Stomach (tissue), 19 donors: ENCODE measurements at places on chromosomes 13 and 19.

DNA sequence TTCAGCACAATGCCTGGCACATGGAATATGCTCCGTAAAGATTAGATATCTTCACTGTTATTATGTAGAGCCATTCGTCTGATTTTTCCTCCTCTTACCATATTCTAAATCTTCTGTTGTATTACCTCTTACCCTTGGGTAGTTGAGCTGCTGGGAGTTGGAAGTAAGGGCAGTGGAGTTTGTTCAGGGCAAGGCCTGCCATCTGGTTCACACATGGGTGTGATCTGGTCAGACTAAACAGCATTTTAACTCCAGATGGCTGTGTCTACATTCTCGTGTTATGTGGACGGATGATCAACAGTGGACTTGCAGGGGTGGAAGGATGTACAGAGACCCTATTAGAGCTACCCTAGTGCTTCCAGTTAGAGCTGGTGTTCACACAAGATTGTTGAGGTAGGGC lies 164.9 kb downstream of the ZIC5 start:
- no peak overlapping the region for H3K4me3 ChIP-seq
- no peaks in the 10 kb centered on the region for H3K27me3 ChIP-seq
- H3K36me3 ChIP-seq, result no peaks in the 10 kb centered on the region
- DNase-seq, result no peak
- H3K27ac ChIP-seq, result no peak overlapping the region
- no peaks in the 10 kb centered on the region for H3K4me1 ChIP-seq

DNA sequence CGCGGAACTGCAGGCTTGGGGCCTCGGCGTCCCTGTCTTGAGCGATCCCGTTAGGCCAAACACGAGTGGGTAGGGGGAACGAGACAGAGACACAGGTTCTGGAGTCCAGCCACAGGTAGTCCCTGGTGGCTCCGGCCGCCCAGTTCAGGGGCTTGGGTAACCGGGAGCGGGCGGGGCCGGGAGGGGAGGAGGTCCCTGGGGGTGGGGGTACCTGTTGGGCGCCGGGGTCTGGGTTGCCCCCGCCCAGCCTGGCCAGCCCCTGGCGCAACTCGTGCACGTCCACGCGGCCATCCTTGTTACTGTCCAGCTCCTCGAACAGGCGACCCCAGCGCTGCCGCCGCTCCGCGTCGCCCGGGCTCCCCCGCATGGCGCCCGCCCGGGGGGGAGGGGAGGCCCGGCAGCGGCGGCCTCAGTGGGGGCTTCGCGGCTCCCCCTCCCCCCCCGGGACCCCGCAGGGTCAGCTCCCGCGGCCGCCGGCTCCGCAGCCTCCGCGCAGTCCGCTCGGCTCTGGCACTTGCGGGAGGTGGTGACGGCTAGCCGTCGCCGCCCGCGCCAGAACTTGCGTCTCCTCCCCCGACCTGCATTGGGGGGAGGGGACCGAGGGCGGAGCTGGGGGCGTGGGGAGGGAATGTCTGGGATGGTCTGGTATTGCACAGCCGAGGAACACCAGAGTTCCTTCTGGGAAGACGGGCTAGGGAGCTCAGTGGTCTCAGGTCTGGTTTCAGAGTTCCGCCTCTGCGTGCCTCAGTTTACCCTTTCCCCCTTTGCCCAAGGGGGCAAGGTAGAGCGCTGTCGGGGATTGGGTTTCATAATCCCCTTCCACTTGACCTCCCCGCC lies at the start of gene SLC25A23:
Gene SLC25A23 (minus strand): TSS at position 531 of the 837 bp plus-strand sequence. CDS start 164 bp downstream, at position 367.
- H3K36me3 ChIP-seq, result peaks cover 30% of the 10 kb centered on the region
- H3K4me3 ChIP-seq, result peak within 1 kb of the TSS; percentile 87
- no peaks in the 10 kb centered on the region for H3K27me3 ChIP-seq

DNA sequence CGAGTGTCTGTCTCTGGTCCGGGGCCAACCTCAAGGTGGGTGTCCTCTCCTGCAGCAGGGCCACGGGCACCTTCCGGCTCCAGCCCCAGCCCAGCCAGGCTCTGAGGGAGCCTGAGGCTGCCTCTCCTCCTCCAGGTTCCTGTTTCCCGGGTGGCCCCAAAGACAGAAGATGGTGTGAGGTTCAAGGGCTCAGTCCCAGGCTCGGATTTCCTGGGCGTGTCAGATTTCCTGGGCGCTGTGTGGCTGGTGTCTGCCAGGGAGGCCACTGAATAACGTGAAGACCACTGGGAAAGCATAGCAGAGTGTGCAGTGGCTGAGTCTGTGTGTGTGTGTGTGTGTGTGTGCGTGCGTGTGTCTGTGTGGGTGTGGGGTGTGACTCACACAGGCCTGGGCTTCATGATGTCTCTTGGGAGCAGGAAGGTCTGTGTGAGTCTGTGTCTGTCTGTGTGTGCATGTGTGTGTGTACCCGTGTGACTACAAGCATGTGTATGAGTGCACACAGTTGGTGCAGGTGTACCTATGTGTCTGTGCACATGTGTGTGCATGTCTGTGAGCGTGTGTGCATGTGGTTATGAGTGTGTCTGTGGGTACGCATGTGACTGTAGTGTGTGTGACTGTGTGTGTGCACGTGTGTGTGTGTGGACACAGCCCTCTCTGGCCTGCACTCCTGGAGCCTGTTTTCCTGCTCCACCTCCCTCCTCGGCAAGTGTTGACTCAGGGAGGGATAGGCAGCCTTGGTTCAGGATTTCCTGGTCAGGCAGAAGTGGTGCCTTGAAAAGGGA lies 28.3 kb downstream of the CEBPA start:
- no peak overlapping the region for H3K4me3 ChIP-seq
- peaks cover 4% of the 10 kb centered on the region for H3K27me3 ChIP-seq
- H3K4me1 ChIP-seq, result peaks cover 46% of the 10 kb centered on the region
- H3K36me3 ChIP-seq, result no peaks in the 10 kb centered on the region

DNA sequence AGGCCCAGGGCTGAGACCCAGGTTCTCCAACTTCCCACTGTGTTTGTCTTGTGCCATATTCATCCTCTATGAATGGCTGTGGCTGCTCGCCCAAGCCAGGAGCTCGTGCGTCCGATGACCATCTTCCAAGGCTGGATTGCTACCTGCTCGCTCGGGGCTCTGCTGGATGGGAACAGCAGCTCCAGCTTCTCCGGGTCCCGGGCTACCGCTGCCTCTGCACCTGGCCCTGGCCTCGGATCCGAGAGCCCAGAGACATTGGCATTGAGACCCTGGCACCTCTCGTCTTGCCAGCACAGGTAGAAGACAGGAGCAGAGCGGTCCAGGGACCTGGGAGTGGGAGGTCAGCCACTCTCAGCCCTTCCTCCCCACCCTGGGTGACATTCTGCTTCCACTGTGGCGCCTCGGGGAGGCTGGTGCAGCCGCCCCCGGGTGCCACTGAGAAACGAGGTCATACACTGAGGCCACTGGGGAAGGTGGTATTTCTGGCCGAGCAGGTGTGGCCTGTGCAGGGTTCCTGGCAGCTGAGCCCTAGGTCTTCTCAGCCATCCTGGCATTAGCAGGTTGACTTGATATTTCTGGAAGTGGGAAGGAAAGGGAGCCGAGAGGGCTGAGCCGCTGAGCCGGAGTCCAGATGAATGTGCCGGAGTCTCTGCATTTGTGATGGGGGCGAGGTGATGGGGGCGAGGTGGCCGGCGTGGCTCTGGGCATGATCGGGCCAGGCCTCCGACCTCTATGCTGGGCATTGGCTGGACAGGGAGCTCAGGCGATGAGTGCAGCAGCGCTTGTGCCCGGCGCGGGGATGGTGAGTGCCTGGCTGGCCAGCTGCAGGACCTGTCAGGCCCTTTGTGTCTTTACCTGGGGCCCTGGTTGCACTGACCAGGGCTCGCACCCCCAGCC lies 18.6 kb downstream of the NDUFB7 start:
- H3K4me1 ChIP-seq, result peaks cover 17% of the 10 kb centered on the region
- H3K4me3 ChIP-seq, result no peak overlapping the region
- H3K36me3 ChIP-seq, result peaks cover 29% of the 10 kb centered on the region

DNA sequence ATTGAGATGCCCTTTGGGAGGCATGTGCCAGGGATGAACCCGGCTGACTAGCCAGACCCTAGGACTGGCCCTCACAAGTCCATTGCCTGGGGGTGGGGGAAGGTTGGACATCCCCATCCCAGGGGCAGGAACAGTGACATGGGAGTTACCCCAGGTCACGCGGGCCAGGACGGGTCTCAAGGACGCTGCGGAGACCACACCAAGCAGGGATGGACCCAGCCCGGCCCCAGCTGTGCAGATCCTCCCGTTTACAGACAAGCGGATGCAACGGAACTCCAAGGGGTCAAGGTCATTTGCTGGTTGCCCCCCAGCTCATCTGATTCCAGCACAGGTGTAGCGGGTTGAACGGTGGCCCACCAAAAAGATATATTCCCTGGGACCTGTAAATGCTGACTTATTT lies 20.0 kb downstream of the F2RL3 start:
- H3K27me3 ChIP-seq, result peaks cover 14% of the 10 kb centered on the region
- H3K4me1 ChIP-seq, result no peaks in the 10 kb centered on the region
- no peak for DNase-seq
- H3K27ac ChIP-seq, result no peak overlapping the region

DNA sequence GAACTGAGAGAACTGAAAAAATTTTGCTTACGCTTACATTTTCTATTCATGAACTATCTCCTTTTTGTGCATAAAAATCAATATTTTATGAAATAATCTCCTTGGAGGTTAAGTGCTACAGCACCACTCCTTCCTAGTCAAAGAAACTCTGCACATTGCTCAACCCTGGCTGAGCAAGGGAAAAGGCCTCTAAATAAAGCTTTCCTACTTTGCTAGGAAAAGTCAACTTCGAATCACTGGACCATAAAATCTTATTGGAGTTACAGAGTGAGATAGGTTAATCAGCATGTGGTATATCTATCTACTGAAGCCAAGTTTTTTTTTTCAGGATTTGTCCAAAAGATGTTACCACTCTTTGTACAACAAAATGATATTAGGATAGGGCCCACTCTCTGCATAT lies 57.5 kb upstream of the HMGB1 start:
- H3K4me3 ChIP-seq, result no peak overlapping the region
- DNase-seq, result no peak
- H3K27me3 ChIP-seq, result no peaks in the 10 kb centered on the region
- H3K36me3 ChIP-seq, result no peaks in the 10 kb centered on the region

DNA sequence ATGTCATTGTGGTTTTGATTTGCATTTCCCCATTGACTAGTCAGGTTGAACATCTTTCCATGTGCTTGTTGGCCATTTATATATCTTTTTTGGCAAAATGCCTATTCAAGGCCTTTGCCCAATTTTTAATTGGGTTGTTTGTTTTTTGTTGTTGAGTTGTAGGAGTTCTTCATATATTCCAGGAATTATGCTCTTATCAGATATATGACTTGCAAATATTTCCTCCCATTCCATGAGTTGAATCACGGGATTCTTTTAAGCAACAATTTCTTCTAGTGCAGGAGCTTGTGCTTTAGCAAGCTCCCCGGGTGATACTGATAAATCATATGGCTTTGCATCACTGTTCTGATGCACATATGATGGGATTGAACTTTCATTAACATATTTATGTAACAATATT lies 47.0 kb upstream of the FLT1 start:
- H3K4me1 ChIP-seq, result no peaks in the 10 kb centered on the region
- no peak overlapping the region for H3K27ac ChIP-seq
- no peak for DNase-seq
- no peak overlapping the region for H3K4me3 ChIP-seq
- H3K36me3 ChIP-seq, result no peaks in the 10 kb centered on the region
